Right hindlimb (tissue), 1 donor: ENCODE measurements at places on chromosomes 1 and 21.

DNA sequence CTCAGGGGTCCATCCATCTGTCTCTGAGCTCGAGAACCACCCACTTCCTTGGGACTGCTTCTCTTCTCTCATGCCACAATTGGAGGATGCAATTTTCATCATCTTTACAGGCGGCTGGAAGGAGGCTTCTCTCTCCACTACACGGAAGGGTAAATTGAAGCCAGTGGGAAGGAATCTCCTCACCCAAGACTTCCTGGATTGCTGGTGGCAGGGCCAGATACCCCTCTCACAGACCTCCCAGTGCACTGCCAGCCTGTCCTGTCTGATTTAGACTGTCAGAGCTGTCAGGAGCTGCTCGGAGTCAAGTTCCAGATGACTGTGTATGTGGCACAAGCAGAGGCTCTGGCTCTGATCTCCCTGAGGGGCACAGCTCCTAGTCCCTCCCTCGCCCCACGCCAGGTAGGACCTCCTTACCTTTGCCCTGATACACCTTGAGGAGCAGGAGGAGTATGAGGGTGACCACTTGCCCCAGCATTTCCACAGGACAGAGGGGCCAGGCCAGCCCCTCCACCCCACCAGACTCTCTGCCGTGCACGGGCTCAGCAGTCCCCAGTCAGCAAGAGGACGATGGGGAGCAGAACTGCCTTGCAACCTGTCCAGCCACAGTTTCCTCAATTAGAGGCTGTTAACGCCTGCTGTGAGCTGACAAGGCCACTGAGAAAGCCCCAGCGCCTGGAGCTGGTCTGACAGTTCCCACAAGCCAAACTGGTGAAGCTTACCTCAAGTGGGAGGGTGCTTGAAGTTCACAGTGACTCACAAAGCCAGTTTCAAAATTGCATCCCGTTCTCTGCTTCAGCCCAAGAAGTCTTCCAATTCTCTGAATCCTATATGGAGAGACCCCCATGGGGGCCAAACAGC is at the start of gene CD244:
Gene CD244, minus strand, starts transcription at position 685 of the 858 bp plus-strand sequence. Its CDS starts 210 bp downstream, at position 475.
- no peak for DNase-seq

GRCh38 chr1:117919376-117919775 is 10.0 kb downstream of the GDAP2 start:
- no peak for DNase-seq

- DNase-seq = no peak
Measured at GRCh38 chr1:226671277-226671676, 67.8 kb downstream of the ITPKB start.

- DNase-seq = no peak
Measured at GRCh38 chr1:108865316-108865910, 8.5 kb upstream of the AKNAD1 start.

DNA sequence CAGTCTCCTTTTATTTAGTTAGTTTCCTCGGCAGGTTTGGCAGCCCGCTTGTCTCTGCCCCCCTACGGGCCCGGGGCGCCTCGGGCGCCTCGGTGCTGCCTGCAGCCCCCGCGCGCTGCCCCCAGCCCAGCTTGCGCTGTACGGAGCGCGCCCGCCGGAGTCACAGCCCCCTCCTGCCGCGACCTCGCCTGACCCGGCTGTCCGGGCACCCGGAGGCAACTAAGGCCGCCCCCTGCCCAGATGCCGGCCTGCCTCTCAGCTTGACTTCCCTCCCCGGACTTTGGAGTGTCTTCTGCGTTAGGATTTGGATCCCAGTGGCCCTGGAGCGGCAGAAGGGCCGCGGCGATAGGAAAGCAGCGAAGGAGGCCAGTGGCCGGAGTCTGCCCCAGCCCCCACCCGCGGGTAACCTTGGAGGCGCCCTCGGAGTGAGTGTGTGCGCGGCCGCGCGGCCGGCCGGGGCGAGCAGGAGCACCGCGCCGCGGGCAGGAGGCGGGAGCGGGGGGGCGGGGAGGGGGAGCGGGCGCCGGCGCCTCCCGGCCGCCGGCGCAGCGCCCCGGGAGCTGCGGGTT is 7.6 kb downstream of the CDKN2C start:
- DNase-seq = peak; percentile 55

- no peak for DNase-seq
Measured at GRCh38 chr1:89989799-89990198, 5.1 kb upstream of the ZNF326 start.

- DNase-seq = no peak
Measured at GRCh38 chr1:227915564-227916553, 31.9 kb downstream of the WNT9A start.

- DNase-seq = peak; percentile 78
Measured at GRCh38 chr1:9294910-9295636, 2.4 kb downstream of the SPSB1 start.

DNA sequence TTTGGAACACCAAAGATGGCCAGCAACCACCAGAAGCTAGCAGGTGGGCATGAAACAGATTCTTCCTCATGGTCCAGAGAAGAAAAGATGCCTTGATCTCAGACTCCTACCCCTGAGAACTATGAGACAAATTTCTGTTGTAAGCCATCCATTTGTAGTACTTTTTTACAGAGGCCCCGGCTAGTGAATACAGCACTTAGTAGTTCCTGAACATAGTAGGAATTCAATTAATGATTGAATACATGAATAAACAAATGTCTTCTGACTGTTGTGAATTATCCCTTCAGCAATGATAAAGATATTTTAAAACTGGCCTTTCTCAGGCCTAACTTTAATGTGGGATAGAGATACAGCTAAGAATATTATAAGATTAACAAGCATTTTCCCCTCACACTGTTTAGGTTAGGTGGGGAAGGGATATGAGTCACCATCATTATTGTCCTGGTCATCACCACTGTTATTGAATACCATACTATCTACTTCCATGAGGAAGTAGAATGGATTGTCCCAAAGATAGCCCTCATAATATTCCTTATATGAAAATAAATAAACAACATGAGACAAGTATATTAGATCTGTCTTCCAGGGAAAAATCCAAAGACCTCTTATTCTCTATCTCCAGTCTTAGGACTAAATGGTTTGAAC is 51.4 kb downstream of the ADCY10 start:
- DNase-seq = no peak

- no peak for DNase-seq
Measured at GRCh38 chr1:191971447-191971846, 186.8 kb upstream of the RGS18 start.

GRCh38 chr1:209485167-209485566 is 98.3 kb upstream of the CAMK1G start:
- DNase-seq = peak; percentile 24

DNA sequence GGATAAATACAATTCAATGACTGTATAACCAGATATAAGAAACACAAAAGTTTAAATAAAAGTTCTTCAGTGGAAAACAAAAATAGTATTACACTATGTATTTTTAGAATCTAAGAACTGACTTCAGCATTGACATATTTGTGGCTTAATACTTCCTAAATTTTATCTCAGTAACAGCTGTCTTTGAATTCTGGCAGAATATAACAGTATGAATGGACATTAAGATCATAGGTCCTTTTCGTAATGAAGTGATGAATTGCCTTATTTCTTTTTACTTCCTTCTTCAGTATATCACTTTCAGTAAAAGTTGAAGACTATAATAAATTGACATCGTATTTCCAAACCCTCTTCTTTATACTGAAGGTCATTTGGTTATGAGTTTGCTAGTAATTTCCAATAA is 1030.0 kb downstream of the MRPL39 start:
- DNase-seq = no peak

DNA sequence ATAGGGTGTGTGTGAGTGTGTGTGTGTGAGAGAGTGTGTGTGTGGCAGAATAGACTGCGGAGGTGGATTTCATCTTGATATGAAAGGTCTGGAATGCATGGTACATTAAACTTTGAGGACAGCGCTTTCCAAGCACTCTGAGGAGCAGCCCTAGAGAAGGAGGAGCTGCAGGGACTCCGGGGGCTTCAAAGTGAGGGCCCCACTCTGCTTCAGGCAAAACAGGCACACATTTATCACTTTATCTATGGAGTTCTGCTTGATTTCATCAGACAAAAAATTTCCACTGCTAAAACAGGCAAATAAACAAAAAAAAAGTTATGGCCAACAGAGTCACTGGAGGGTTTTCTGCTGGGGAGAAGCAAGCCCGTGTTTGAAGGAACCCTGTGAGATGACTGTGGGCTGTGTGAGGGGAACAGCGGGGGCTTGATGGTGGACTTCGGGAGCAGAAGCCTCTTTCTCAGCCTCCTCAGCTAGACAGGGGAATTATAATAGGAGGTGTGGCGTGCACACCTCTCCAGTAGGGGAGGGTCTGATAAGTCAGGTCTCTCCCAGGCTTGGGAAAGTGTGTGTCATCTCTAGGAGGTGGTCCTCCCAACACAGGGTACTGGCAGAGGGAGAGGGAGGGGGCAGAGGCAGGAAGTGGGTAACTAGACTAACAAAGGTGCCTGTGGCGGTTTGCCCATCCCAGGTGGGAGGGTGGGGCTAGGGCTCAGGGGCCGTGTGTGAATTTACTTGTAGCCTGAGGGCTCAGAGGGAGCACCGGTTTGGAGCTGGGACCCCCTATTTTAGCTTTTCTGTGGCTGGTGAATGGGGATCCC is 18.3 kb upstream of the HDAC1 start:
- DNase-seq = no peak

DNA sequence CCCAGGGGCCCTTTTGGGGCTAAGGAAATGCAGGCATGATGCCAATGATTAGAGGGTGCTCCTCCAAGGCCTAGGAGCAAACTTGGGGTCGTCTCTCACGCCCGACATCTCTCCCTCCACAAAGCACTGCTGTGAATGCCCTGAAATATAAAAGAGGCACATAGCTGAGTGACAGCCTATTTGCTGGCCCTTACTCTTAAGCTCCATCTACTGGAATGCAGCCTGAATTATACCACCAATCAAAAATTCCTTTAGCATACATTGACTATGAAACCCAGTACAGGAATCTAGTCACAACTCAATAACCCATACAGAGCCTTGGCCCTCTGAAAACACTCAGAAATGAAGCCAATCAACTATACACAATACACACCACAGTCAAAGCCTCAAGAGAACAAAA is 105.5 kb downstream of the LRIG2 start:
- DNase-seq = no peak

- DNase-seq = no peak
Measured at GRCh38 chr1:85421179-85421578, 43.8 kb downstream of the DDAH1 start.

GRCh38 chr1:241848686-241849344 is 811 bp downstream of the EXO1 start:
- DNase-seq = no peak

DNA sequence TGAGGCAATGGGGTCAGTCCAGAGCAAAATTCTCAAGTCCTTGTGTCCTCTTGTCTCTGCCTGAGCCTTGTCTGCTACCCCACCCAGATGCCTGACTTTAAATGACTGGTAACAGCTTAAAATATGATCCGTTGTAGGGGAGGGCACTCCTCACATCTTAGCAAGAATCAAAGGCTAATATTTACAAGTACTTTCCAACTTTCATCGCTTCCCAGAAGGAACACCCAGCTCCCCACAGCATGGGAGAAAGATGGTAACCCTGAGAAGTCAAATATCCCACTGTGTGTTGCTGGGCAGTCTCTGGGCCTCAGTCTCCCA is 5.2 kb downstream of the ECE1 start:
- no peak for DNase-seq

DNA sequence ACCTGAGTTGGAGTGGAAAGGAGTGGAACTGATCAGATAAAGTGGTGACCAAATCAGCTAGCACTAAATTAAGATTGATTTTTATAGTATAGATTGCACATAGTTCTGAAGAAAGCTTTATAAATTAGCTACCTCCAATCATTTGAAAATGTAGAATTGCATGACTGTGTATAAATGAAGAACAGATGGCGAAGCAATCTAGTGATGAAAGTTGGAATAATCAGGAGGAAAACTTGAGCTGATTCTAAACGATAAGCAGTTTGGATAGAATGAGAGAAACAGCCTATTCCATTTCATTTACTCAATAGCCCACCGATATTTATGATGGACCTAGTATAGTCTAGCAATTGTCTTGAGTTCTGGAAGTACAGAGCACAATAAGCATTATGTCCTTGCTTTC is 661.5 kb downstream of the PLA2G4A start:
- no peak for DNase-seq

GRCh38 chr1:109902204-109902985 is 8.3 kb upstream of the CSF1 start:
- no peak for DNase-seq

DNA sequence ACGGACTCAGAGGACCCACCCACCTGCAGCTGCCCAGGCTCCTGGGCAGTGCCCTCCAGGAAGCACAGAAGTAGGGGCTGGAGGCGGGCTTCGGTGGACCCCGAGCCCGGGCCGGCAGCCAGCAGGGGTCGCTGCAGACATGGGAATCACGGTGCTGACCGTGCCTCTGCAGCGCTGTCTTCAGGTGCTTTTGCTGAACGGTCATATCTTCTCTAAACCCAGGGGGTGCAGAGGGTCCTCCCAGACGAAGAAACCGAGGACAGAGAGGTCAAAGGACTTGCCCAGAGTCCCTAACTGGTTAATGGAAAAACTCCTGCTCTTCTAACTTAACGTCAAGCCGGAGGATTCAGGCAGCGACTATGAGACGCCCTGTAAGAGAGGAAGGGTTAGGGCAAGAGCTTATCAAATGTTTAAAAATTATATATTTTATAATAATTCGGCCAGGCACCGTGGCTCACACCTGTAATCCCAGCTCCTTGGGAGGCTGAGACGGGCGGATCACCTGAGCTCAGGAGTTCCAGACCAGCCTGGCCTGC is 21.5 kb upstream of the LEFTY2 start:
- no peak for DNase-seq

- DNase-seq = peak; percentile 79
Measured at GRCh38 chr1:212667223-212668139, 32.2 kb downstream of the BATF3 start.

- no peak for DNase-seq
Measured at GRCh38 chr1:24501371-24502064, 1.1 kb upstream of the RCAN3 start.

DNA sequence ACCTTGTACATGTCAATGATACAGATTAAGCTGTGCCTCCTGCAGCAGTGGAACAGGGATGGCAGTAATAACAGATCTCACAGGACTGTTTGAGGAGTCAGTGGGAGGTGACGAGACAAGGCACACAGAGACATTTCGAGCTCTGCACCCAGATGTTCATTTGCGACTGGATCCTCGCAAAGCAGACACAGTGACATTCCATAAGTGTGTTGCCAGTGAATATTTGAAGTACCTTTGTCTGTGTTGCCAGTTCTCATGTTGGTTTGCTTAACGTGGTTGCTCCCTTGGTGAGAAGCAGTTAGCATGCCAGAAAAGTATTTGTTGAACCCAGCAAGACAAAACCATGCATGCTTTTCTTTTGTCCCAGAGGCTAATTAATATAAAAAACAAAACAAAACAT is 67.0 kb downstream of the NID1 start:
- DNase-seq = no peak

DNA sequence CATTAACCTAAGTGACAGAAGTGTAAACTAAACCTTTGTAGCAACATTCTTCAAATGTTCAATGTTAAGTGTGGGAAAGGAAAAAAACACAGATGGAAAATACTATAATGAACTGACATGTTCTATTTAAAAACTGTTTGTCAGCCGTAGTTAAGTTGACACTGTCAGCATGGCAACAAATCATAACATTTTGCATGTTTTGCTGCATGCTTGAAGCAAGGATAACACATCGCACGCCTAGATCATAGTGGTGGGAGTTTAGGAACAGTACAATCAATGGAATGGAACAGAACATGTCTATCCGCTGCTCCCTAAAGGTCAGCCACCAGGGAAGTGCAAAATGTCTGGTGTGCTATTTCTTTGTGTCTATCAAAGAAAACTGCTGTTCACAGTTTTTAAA is 62.5 kb upstream of the ESRRG start:
- no peak for DNase-seq
